Fibroblast of the aortic adventitia (primary cell): ENCODE measurements at places on chromosomes 1 and 21. TPM values are rescaled to one million over a fixed set of nuclear protein-coding genes. Genes with fewer than 3 reads are reported as not detected.

GRCh38 chr1:22739648-22740385, 29.2 kb downstream of the EPHB2 start:
- peak; percentile 93 for DNase-seq

DNA sequence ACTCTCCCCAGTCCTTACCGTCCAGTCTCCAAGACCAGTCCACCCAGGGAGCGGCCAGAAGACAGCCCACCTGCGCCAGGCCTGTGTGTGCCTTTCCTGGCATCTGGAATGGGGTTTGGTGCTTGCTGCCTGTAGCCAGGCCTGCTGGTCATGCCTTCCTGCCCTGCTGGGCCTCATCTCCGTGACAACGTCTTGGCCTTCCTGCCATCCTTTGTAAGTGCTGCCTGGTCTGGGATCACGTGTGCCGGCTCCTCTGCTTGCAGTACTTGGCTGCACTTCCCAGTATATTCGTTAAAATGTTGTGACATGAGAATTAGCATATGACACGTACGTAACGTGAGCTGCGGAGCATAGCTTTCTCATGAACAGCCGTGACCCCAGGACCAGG, 145.3 kb upstream of the COL6A1 start:
- DNase-seq, result no peak

DNA sequence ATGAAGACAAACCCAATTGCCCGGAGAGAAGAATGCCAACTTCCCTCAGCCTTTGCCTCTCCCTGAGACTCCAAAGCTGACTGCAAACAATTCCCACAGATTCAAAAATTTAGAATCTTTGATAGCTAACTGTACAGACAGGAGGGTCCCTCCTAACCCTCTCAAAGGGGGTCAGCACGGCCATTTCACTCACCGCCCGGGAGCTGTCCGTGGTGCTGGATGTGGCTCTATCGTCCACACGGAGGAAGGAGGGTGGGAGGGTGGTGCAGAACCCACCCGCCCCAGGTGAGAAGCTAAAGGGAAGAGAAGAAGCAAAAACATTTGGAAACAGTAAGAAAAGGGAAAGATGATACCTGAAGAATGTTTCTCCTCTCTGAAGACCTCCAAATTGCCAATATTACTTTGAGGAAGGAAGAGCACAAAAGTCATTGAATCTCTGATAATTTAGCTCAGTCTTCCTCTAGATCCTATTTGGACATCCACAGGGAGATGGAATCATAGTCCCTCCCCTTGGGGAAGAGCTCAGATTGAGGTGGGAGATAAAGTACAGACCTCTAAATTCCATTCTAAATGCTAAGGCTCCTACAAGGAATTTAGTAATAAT, 45.6 kb downstream of the RHBG start:
- no peak for DNase-seq

DNA sequence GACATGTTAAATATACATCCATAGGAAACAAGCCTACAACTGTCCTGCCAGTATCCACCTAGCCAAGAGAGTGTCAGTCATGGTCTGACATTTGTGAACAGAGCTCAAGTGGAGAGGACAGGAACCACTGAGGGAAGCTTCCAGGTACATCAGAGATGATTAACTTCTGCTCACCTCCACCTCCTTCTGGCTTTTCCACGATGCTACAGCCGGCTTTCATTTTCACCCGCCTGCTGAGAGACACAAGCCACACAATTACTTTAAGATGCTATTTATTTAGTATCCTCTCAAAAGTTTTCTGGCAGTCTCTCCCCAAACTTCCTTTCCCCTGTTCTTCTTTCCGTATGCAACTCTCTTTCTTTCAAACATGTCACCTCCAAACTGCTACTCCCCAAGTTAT, 2.1 kb downstream of the ETV3 start:
- DNase-seq, result no peak

GRCh38 chr1:208807446-208808127, 563.4 kb upstream of the PLXNA2 start:
- DNase-seq, result no peak

- DNase-seq, result peak; percentile 92
These were observed 192.3 kb downstream of the SLC45A1 start for GRCh38 chr1:8510041-8510823.

DNA sequence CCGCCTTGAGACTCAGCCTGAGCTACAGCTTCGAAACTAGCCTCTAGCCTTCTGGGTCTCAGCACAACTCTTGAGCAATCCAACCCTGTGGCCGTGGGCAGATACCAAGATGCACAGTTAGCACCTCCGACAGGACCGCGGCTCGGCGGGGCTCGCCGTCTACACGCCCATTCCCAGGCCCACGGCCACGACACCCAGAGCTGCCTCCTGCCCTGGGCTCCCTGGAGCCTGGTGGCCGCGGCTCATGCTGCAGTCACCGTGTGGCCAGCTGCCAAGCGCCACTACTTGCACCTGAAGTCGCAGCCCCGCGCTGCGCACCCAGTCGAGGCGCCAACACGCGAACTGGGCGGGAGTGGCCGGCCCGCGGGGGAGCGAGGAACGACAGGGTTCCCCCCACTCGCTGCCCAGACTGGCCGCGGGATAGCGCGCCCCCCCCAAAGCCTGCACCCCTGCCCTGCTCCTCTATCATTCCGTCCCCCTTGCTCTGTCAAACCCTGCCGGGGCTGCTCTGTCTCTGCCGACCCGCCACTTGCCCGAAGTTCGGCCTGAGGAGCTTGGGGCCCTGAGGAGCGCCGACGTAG, 729 bp upstream of the CDCA8 start:
- DNase-seq, result peak; percentile 32

- no peak for DNase-seq
These were observed 56.9 kb downstream of the PROX1 start for GRCh38 chr1:214044438-214045214.

- no peak for DNase-seq
These were observed 20.6 kb downstream of the RERE start for GRCh38 chr1:8796812-8797211.

- no peak for DNase-seq
These were observed 126.9 kb downstream of the COQ8A start for GRCh38 chr1:227066999-227067398.

GRCh38 chr1:42319128-42319851, 15.7 kb downstream of the FOXJ3 start:
- DNase-seq, result peak; percentile 57

The TMEM234 gene
- 18.3 and 21.0 TPM in 2 replicates for total RNA-seq

The AMY2A gene
- not detected in 2 replicates for total RNA-seq

The DAP3 gene
- total RNA-seq, result 73.7 and 129 TPM in 2 replicates
